ENCODE measurements at places on chromosomes 3 and 15.

GRCh38 chr3:144344925-144345548 lies 373.4 kb downstream of the DIPK2A start:
- DNase-seq, result no peak

DNA sequence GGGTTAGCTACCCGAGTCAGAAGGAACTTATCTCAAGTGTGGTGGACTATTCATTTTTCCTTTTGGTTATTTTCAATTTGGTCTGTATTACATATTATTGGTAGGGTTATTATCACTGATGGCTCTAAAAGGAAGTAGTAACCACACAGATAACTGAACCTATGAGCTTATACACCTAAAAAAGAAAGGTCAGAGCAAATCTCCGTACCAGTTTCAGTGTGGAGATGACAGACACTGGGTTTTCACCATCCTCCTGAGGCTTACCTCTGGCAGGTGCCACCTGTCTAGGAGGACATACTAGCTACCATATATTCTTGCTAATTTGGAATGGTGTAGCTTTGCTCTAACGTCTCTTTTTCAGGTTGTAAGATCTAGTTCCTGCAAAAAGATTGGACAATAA lies 10.2 kb downstream of the GAP43 start:
- DNase-seq, result no peak

GRCh38 chr3:101518421-101518871 lies 5.4 kb upstream of the SENP7 start:
- DNase-seq, result no peak

DNA sequence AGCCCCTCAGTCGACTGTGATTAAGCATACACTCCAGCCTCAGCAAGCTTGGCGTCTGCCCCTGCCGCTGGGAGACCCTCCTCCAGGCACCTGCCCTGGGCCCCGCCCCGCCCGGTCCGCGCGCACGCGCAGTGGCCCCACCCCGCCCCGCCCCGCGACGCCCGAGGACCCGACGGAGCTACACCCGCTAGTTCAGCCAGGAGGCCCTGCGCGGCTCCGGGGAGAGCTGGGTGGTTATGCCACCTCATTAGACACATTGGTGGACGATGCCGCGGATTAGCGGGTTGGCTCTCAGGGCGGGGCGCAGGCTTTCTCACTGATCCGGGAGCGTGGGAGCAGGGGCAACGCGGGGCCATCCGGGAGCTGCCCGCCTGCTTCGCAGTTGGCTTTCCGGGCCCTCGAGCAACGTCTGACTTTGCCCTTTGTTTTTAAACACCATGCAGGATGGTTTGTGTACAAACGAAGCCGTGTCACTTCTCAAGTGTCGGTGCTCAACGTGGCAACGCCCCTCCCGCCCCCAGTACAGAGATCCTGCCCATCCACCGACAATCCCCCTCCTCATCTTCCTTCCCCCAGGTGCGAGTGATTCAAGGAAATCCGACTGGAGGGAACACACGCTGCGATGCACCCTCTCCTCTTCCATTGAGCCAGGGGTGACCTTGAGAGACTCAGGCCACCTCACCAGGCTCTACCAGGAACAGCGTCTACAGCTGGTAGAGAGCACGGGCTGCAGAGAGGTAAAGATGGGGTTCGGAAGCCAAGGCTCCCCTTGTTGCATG lies 109.3 kb downstream of the SHQ1 start:
- DNase-seq, result no peak

- no peak for DNase-seq
Measured at GRCh38 chr3:148366743-148367410, 330.8 kb upstream of the AGTR1 start.

- DNase-seq, result no peak
Measured at GRCh38 chr15:70806992-70807712, 43.8 kb upstream of the UACA start.

DNA sequence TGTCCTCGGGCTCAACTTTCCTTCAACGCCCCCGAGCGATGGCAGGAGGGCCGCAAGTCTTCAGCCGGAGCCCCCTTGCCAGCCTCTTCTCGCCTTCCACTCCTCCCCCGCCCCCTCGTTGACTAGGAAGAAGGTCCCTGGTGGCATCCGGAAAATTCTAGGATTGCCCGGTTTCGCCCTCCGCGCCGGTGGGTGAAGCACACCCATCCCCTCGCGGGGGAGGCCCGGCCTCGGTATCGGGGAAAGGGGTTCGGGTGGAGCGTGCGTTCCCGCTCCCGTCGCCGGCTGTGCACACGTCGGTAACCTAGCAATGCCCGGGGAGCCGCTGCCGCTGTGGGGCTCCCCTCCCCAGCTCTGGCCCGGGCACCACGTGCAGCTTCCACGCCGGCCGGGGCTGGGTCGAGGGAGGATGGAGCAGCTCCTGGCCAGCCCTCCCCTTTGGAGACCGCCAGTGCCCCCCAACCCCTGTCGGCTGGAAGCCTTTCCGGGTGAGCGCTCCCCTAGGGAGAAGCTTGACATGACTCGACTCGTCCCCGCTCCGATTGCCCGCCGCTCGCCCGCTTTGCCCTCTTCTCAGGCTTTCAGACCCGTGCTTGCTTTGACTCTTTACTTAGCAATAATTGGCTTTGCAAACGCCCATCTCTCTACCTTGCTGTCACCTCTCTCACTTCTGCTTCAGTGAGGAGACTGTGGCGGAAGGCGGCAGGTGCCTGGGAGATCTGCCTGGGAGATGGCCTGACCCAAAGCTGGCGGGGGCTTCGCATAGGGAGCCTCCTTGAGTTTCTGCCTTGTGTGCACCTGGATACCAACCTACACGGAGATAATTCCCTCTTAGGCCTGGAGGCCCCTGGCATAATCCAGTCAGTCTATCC lies 1.3 kb downstream of the CACNA1D start:
- no peak for DNase-seq

Data from omental fat pad (tissue), 4 donors.